ENCODE measurements at places on chromosomes 2 and 18. TPM values are rescaled to one million over a fixed set of nuclear protein-coding genes. Genes with fewer than 3 reads are reported as not detected.
A peak's percentile ranks its signal among the peaks of the same experiment; 100 is the strongest.

- ATAC-seq = no peak
These were observed 3.5 kb upstream of the B3GNT7 start for GRCh38 chr2:231391981-231392380.

DNA sequence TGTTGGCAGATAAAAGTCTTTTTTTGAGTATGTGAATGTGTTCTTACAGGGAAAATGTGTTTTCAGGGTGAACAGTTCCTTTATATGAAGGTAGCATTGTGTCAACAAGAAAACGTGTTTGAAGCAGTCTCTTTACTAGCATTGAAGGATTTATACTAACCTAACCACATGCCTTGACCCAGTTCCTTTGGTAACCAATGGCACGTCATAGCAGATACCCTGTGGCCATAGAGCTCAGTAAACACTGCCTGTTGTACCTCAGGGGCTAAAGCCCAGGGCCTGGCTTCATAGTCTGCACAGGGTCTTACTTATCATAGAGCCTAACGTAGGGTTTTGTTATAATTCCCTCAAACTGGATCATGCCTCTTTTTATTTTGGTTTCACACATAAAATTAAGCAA lies 32.1 kb upstream of the NFU1 start:
- ATAC-seq = peak; percentile 37

DNA sequence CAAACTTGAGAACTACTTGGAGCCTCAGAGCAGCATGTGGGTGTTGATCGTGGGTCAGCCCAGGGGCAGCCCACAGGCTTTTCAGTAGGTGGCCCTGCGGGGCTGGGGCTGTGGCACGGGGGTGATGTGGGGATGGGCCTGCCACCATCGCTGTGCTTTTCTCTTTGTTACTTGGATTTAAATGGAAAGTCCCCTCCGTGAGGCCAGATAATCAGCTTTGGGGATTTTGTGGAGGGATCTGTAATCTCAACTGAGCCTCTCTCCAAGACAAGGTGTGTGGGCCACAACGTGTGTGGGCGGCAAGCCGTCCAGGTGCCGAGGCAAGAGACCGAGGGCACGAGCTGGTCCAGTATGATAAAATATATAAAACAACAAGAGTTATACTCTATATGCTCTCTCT lies 16.7 kb downstream of the COLEC11 start:
- no peak for ATAC-seq

- ATAC-seq = no peak
These were observed 85.2 kb downstream of the RBMS1 start for GRCh38 chr2:160408173-160408958.

DNA sequence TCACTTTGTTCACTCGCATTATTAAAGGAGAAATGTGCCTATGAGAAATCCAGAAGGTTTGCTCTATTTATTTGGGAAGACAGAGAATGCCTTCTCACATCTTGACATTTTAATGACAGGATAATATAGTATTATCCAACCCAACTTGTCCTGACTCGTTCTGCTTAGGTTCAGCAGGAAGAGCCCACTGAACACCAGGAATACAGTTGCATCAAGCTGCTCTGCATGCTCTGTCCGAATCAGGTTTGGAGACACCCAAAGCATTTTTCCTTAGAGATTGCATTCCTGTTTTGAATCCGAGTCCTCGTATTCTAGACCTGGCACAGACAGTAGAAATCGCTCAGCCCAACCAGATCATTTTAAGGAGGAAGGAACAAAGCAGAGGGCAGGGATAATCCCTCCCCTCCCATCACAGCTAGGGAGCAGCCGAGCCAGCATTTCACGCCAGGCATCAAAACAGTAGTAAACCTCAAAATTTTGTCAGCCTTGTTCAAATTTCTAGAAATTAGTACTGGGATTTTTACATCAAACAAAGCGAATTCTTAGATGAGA lies 837.4 kb upstream of the ID2 start:
- no peak for ATAC-seq

The GYPC gene
- total RNA-seq = 115 TPM

The PIEZO2 gene
- total RNA-seq = not detected

The CCDC141 gene
- 1.9 TPM for total RNA-seq

The KLHL30 gene
- total RNA-seq = not detected
